ENCODE measurements at places on chromosomes 6 and 20. TPM values are rescaled to one million over a fixed set of nuclear protein-coding genes. Genes with fewer than 3 reads are reported as not detected.

- H3K27me3 ChIP-seq: no peaks in the 10 kb centered on the region
- H3K27ac ChIP-seq: no peak overlapping the region
- H3K36me3 ChIP-seq: no peaks in the 10 kb centered on the region
- H3K4me3 ChIP-seq: no peak overlapping the region
- H3K4me1 ChIP-seq: no peaks in the 10 kb centered on the region
- DNase-seq: no peak
Measured at GRCh38 chr6:79818471-79818870, 128.9 kb downstream of the ELOVL4 start.

GRCh38 chr6:88422831-88423230 is 256.7 kb upstream of the CNR1 start:
- H3K27me3 ChIP-seq: no peaks in the 10 kb centered on the region
- no peak overlapping the region for H3K4me3 ChIP-seq
- DNase-seq: no peak
- H3K4me1 ChIP-seq: no peaks in the 10 kb centered on the region
- no peak overlapping the region for H3K27ac ChIP-seq

DNA sequence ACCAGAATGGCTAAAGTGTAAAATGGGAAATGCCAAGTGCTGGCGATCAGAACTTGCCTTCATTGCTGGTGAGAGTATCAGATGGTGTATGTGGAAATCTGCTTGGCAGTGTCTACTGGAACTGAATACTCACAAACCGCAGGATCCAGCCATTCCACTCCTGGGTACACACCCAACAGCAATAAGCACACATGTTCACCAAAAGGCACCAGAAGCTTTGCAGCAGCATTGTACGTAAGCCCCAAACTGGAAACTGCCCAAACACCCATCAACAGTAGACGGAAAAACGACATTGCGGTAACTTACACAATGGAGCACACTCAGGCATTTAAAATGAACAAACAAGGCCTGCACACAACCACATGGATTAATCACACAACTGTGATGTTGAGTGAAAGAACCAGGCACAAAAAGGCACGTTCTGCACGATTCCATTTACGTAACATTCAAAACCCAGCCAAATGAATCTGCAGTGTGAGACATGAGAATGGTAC is 37.3 kb upstream of the BPIFA2 start:
- H3K27me3 ChIP-seq: no peaks in the 10 kb centered on the region
- DNase-seq: no peak

DNA sequence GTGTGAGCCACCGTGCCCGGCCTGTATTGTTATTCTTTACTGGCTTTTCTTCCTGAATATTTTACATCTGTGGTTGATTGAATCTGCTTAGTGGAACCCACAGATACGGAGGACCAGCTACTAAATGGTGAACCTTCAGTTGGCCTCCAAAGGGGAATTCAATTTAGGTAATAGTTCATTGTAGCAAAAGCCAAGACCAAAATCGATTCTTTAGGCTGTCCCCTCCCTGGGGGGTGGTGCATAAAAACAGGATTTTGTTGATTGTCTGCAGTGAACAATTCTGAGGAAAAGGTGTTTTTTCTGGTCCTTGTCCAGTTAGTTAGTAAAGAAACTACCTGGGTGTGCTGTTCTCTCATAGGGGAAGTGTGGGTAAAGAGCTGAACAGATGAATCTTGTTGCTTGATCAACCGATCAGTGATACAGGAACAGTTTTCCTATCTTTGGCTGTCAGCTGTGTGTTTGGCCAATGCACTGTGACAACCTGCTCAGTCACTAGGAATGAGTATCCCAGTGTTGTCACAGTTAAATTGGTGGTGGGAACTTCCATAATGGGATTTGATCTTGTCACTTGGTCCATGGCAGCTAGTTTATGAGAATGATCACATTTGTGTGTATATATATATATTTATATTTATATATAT is 19.5 kb downstream of the LHFPL5 start:
- no peaks in the 10 kb centered on the region for H3K4me1 ChIP-seq
- no peak overlapping the region for H3K4me3 ChIP-seq
- no peak for DNase-seq
- H3K27ac ChIP-seq: no peak overlapping the region
- H3K27me3 ChIP-seq: no peaks in the 10 kb centered on the region
- H3K36me3 ChIP-seq: no peaks in the 10 kb centered on the region

DNA sequence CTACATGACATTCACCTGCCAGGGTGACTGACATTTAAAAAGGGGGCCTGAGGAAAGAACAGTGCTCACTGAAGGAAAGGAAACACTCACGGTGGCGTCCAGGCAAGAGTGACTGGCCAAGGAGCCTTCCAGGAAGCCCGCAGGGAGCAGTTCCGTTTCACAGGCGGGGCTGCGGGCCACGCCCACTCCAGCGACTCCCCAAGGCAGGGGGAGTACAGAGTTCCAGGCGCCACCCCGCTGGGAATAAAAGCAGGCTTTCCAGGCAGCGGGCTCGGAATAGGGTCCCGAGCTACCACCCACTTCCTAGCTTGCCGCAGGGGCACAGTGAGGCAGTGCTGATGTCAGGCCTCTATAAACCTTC is 34.2 kb downstream of the PKIG start:
- H3K27me3 ChIP-seq: no peaks in the 10 kb centered on the region
- DNase-seq: no peak
- no peak overlapping the region for H3K27ac ChIP-seq
- no peaks in the 10 kb centered on the region for H3K36me3 ChIP-seq
- H3K4me1 ChIP-seq: no peaks in the 10 kb centered on the region

GRCh38 chr6:38722727-38723334 is 7.7 kb downstream of the DNAH8 start:
- no peak for DNase-seq
- no peaks in the 10 kb centered on the region for H3K27me3 ChIP-seq

- H3K36me3 ChIP-seq: no peaks in the 10 kb centered on the region
- no peaks in the 10 kb centered on the region for H3K27me3 ChIP-seq
- H3K27ac ChIP-seq: no peak overlapping the region
- no peaks in the 10 kb centered on the region for H3K4me1 ChIP-seq
Measured at GRCh38 chr6:100186552-100186951, 192.5 kb upstream of the MCHR2 start.

DNA sequence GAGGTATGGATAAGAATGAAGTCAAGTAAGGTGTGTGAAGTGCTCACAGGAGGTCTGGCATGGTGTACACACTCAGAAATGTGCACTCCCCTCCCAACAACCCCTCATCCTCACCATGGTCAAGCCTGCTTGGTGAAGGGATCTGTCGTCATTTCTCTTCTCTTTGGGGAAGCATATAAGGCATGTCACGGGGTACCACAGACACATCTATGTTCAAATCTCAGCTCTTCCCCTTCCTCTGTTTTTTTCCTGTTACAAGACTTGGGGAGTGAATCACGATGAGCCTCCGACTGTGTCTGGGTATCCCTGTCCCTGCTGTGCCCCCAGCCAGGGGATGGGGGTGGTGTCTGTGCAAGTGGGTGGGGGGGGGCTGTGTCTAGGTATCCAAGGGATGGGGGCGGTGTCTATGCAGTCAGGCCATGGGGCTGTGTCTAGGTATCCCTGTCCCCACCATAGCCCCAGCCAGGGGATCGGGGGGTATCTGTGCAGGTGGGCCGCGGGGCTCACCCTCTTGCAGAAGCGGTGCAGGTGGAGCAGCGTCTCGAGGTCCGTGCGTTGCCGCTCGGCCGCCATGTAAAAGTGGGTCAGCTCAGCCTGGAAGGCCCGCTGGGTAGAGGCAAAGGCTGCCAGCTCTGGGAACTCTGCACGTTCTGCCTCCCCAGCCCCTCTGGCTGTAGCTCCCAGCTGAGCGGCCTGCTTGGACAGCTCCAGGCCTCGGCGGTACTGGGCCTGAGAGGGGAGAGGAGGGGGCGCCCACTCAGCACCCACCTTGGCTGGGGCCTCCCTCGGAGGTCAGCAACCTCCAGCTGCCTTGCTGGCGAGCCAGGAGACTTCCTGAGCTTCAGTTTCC is 43.6 kb downstream of the KIAA1755 start:
- H3K27me3 ChIP-seq: no peaks in the 10 kb centered on the region
- no peaks in the 10 kb centered on the region for H3K36me3 ChIP-seq
- H3K27ac ChIP-seq: peak overlapping the region; percentile 22
- DNase-seq: no peak

DNA sequence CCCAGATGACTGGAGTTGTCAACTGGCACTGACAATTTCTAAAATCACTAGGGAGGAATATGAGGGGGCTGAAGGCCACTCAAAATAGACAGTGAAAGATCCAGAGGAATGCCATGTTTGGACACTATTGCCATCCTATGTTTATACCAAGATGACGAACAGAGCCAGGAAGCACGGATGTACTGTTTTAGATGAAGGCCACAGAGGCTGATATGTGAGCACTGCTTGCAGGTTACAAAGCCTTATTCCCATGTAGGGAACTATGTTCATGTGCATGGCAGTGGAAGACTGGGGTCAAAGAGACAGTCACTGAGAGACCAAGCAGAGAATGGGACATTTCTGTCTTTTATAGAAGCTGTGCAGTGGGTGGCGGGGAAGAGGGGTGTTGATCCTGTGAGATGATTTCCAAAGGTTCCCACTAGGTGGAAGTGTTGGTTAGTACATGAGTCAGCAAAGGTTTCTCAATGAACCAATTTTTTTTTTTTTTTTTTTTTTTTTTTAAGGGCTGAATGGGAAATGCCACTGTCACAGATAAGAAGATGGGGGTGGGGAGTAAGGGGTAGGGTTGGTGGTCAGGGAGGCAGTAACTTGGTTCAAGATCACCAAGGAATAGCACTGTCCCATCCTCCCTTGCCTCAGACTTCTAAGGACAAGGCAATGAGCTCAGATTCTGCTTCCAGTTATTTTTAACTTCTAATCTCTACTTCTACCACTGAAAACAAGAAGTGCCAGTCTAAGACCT is 46.7 kb upstream of the MOCS1 start:
- peaks cover 4% of the 10 kb centered on the region for H3K4me1 ChIP-seq
- no peak overlapping the region for H3K4me3 ChIP-seq
- no peaks in the 10 kb centered on the region for H3K36me3 ChIP-seq
- H3K27ac ChIP-seq: no peak overlapping the region
- H3K27me3 ChIP-seq: no peaks in the 10 kb centered on the region
- DNase-seq: no peak

DNA sequence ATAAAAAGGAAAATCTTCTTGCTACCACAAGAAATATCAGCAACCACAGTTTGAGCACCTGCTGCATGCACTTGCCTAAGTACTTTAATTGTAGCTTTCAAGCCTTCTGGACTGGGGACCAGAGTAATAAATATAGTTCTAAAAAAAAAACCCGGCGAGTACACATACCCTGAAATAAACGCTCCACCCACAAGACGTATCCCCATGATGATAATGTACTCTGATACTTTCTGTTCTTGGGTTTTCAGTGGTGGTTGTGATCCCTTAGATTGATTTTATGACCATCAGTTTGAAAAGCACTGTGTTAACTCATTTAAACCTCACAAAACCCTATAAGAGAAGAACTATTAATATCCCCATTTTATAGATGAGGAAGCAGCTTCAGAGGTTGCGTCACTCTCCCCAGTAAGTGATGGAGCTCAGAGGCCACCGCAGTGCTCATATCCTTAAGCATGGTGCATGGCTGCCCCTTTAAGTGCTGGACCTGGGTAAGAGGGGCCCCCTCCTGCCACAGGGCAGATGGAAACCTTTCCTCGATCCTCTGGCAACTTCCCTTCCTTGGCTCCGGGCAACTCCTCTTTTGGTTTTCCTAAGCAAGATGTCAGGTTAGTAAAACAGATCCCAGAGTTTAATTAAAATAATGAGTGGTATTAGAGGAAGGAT is 67.3 kb downstream of the KCNB1 start:
- H3K4me1 ChIP-seq: no peaks in the 10 kb centered on the region
- no peaks in the 10 kb centered on the region for H3K27me3 ChIP-seq
- no peak overlapping the region for H3K27ac ChIP-seq
- no peak for DNase-seq
- no peaks in the 10 kb centered on the region for H3K36me3 ChIP-seq

DNA sequence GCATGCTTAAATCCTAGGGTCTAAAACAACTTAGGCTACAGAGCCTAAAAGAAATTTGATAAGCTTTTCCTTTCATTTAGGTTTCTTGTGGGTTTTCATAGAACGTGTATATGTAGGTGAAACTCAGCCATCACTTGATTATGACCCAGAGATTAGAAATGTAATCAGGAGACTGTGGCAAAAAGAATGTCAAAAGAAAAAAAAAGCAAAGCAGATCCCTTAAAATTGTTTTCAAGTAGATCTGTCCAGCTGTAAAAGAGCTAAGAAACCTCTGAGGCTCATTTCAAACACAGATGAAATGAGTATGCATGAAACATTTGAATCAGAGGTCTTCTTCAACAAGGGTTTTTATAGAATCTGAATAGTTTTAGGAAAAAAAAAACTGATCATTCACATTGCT is 341.3 kb upstream of the PRDM1 start:
- no peaks in the 10 kb centered on the region for H3K4me1 ChIP-seq
- no peaks in the 10 kb centered on the region for H3K27me3 ChIP-seq
- H3K4me3 ChIP-seq: no peak overlapping the region
- no peak overlapping the region for H3K27ac ChIP-seq
- no peak for DNase-seq

- DNase-seq: no peak
- no peaks in the 10 kb centered on the region for H3K36me3 ChIP-seq
- H3K27me3 ChIP-seq: no peaks in the 10 kb centered on the region
- no peak overlapping the region for H3K27ac ChIP-seq
Measured at GRCh38 chr6:108435391-108435790, 125.3 kb upstream of the FOXO3 start.

DNA sequence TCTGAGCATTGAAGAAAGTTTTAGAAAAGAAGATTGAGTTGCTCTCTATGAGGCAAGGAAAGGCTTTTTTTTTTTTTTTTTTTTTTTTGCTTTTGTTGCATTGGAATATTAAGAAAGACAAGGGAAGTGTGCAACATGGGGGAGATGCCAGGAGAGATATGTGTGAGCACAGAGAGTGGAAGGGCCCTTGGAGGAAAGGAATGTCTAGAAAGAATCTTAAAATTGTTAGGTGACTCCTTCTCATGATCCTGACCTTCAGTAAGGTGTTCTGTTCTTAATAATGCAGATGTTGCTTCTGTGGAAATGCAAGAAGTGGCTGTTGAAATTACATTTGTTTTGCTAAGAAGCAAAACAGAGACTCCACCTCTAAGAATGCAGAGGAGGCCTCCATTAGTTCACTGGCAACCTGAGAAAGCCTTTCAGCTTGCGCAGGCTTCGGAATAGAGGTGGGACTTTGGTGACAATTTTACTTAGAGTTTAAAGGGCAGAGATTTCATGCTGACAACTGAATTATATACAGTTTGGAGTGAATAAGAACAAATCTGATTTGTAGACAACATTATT is 118.0 kb upstream of the ASCC3 start:
- H3K4me3 ChIP-seq: no peak overlapping the region
- no peaks in the 10 kb centered on the region for H3K36me3 ChIP-seq
- no peak overlapping the region for H3K27ac ChIP-seq
- no peaks in the 10 kb centered on the region for H3K27me3 ChIP-seq
- H3K4me1 ChIP-seq: no peaks in the 10 kb centered on the region

GRCh38 chr20:62632575-62633090 is 9.7 kb upstream of the SLCO4A1 start:
- H3K4me3 ChIP-seq: no peak overlapping the region
- no peaks in the 10 kb centered on the region for H3K4me1 ChIP-seq
- H3K27ac ChIP-seq: no peak overlapping the region
- H3K27me3 ChIP-seq: no peaks in the 10 kb centered on the region
- DNase-seq: no peak
- H3K36me3 ChIP-seq: no peaks in the 10 kb centered on the region

LAMA5 gene
- total RNA-seq: 176 TPM

CGA gene
- total RNA-seq: not detected

TAP2 gene
- 21.9 TPM for total RNA-seq

PSORS1C1 gene
- 2.4 TPM for total RNA-seq

ZNF391 gene
- total RNA-seq: 3.7 TPM

CYB5R4 gene
- 4.8 TPM for total RNA-seq

SLC17A4 gene
- total RNA-seq: not detected

PGC gene
- total RNA-seq: not detected

Data from tibial nerve (tissue), 4 donors.